ENCODE measurements at places on chromosomes 7 and 10.

DNA sequence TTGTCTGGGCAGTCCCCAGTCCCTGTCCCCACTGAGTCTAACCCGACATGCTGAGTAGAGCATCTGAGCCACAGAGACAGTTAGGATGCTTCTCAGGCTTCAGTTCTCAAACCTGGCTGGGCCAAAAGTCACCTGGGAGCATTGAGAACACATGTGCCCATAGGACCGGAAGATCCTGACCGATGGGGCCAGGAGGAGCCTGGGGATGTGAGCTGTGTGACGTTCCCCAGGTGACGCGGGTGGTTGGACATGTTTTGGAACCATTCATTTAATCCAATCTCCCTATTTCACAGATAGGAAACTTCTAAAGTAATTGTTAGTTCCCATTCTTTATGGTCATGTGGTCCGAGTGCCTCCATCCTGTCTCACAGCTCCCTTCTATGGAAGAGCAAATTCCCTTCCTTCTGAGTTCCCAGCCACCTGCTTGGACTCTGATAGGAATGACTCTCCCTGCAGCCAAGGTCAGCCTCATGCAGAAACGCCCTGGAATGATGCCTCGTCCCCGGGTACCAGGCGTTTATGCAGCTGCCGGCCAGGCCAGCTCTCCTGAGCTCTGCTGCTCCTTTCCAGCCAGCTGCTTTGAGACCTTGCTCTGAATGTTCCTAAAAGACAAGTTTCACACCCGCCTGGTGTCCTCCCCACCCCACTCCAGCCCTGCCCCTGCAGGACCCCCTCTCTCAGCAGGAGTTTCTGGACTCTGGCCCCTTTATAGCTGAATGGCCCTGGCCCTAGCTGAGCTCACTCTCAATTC lies 166.5 kb upstream of the RHEB start:
- DNase-seq = no peak

- peak; percentile 51 for DNase-seq
Observed at GRCh38 chr10:79070606-79071395, 2.0 kb downstream of the ZMIZ1 start.

- no peak for DNase-seq
Observed at GRCh38 chr7:18521945-18522566, 26.5 kb downstream of the HDAC9 start.

GRCh38 chr10:14688606-14689005 lies 86.1 kb downstream of the FAM107B start:
- no peak for DNase-seq

DNA sequence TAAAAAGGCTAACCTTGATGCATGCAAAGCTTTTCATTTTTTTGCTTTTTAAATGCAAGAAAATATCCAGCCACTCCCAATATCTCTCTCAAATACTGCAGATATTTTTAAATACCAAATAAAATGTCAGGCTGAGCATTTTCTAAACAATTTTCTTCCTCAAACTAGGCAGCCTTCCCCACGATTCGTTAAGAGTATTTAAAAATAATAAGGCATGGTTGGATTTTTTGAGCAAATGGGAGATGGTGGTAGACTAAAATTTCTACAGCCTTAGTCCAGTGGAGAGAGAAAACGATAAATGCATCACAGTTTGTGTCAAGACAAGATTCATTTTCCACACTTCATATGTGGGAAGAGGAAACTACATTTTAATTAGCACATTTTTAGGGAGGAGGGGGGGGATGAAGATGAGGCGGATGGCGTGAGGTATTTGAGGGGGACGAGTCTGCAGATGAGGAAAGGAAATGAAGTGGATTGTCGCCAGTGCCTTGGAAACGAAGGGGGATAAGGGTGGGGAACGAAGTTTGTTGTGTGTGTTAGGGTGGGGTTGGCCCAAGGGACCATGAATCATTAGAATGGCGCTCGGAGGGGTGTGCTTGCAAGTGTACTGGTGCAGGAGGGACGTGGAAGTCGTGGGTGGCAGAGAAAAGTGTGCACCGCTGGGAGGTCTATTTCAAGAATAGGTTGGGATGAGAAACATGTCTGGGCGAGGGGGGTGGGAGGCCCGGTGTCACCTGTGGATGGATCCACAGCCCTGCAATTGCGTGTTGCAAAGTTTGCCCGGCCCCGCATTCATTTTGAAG lies 1.2 kb upstream of the ADD3 start:
- DNase-seq = no peak

DNA sequence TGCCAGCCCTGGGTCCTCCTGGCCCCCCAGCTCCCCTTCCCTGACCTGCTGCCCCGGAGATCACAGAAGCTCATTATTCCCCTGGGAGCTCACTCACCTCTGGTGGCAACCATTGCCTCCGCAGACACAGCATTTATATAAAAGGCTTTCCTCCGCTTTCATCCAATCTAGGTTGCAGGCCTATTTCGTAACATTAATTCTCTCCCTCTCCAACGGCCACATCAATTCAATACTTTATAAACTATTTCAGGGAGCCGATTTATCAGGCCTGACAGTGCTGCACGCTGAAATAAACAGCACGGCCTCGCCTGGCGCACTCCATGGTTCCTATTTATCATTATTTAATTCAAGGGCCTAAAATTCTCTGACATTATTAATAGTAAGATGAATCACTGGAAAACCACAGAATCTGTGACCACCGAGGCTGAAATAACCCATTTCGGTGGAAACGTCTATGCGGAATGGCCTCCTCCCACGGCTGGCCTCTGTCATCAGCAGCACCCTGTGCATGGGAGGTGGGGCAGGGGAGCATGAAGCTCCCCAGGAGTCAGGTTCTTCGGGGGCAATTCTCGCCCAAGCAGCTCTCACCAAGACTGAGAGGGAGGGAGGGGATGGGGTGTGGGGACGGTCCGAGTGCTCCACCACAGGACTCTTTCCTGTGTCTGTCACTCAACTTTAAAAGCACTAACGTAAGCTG lies 249.3 kb upstream of the PFKP start:
- no peak for DNase-seq

DNA sequence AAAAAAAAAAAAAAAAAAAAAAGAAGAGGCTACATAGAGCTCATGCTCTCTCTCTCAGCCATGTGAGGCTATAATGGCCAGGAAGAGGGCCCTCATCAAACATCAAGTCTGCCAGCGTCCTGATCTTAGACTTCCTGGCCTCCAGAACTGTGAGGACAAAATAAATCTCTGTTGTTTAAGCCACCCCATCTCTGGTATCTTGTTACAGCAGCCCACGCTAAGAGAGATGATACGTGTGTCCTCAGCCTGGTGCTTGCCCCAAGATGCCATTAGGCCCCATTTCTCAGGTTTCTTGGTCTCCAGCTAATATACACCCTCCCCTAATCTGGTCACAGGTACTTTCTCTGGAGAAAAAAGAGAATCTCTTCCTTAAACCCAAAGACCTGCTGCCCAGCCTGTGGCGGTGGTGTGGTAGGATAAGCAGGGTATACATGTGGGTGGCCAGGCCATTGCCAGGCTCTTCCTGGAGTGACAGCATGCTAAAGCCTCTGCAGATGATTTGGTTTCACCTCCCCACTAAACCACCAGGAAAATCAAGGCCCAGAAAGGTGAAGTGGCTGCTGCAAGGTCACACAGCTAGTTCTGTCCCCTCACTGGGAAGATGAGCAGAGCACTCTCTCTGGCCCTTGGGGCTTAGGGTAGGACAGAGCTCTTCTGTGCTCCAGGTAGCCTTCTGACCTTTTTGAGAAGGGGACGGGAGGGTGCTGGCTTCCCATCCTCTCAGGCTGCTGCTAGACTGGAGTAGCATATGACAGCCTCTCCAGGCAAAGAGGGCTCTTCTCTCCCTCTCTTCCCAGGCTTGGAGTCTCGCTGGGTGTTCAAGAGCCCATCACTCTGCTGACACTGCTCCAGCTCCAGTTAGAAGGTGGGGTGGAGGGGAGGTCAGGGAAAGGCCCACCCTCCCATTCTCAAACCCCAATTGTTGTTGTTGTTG lies 5.2 kb downstream of the SPOCK2 start:
- no peak for DNase-seq

DNA sequence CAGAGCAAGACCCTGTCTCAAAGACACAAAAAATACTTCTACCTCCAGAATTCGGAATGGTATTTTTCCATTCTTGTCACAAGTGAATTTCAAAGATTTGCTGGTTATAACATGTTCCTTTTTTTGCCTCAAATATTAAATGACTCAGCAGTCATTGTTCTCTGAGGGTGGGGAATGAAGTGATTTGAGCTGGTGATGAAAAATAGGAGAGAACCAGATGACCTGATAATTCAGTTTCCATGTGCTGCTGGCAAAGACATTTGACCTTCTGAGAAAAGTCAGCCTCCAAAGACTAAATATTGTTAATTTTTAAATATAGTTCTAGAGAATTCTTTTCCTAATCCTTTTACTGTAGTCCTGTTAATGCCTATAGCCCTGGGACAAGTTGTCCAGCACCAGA lies 78.9 kb downstream of the CACNB2 start:
- DNase-seq = no peak

GRCh38 chr7:27663989-27664331 lies 1.3 kb upstream of the HIBADH start:
- DNase-seq = no peak

DNA sequence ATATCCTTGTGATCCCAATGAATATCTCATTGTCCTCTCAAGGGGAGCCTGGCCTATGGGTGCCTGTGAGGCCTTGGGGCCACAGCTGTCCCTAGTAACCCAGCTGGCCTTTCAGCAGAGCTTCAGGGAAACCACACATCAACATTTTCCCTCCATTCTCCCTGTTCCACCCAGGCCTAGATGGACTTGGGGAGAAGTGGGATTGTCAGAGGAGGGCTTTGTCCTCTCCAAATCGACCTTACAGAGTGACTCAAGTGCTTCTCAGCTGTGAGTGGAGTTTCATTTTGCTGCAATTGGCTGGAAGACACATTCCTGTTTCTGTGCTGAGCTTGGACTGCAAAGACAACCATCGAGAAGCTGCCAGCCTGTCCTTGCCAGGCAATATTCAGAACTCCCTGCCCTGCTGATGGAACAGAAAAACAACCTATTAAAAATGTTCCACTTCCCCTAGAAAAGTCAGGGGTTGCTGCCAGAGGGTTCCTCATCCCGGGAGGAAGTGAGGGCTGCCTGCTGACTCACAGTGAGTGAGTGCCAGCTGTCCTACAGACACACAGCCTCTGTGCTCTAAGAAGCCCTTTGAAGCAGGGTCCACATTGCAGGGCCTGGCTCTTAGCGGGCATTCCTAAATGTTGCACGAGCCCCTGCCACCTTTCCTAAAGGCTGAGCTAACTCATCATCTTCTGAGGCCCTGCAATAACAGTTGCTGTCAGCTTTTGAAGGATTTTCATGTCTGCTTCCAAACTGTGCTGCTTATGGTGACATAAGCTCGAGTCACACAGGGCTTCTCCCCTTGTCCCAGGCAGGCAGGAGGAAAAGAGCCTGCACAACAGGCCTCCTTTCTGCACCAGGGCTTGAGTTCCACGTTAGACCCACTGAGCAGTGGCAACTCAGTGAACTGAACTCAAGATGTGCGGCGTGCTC lies 20.5 kb downstream of the STRA8 start:
- DNase-seq = no peak

GRCh38 chr10:49662169-49662830 lies 17.2 kb upstream of the C10orf53 start:
- no peak for DNase-seq

DNA sequence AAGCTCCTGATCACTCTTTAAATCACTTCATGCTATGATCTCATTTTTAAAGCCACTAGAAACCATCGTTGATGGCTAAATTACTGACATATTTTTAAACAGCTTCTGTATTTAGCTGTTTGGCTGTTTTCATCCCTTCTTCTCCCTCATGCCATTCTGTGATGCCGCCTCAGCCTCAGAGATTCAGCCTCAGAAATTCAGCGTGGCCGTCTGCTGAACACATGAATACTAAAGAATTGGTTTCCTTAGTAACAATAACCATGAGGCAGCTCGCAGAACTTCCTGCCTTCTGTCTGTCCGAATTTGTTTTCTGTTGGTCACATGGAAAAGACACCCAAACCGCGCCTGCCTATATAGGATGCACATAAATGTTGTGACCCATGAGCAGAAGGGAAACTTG lies 31.0 kb upstream of the FZD1 start:
- no peak for DNase-seq

DNA sequence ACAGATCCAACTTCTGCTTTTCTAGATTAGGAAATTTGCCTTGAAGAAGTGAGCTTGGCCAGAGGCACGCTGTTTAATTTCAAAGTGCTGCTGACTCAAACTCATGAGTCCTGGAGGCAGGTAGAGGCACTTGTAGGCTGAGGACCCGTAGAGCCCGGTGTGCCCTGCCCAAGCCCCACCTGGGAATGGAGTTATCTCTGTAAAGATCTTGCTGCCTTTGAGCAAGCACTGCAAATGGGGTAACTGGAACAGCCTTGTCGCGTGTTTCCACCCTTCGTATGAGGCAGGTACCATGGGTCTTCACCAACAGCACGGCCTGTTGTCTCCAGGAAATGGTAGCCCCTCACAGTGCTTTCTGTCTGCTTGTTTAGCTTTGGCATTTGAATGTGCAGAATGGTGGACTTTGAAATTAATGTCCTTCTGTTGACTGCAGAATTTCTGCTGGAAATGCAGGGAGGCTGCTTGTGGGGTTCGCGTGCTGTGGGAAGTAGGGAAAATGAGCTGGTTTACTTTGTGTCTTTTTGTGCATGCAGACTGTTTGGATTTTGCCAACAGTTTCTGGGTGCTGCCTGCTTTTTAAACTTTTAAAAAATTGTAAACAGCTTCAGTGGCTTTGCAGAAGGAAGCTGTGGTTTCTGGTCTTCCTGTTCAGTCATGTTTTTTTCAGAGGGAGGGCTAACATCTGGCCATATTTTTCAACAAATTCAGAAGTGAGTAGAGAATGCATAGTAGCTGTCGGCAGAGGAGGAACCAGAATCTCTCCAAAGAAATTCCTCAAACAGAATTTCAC lies 27.2 kb downstream of the CCM2 start:
- DNase-seq = no peak

GRCh38 chr10:27838361-27838760 lies 92.7 kb upstream of the MKX start:
- no peak for DNase-seq

DNA sequence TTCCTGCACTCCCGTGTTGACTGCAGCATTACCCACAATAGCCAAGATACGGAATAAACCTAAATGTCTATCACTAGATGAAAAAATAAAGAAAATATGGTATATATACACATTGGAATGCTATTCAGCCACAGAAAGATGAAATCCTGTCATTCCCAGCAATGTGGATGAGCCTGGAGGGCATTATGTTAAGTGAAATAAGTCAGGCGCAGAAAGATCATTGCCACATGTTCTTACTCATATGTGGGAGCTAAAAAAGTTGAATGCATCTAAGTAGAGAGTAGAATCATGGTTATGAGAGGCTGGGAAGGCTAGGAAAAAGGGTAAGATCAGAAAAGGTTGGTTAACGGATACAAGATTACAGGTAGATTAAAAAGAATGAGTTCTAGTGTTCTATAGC lies 219.1 kb upstream of the MKI67 start:
- no peak for DNase-seq

All from NCI-H1105 (cell line).